ENCODE measurements at places on chromosomes 2 and 18. TPM values are rescaled to one million over a fixed set of nuclear protein-coding genes. Genes with fewer than 3 reads are reported as not detected.

DNA sequence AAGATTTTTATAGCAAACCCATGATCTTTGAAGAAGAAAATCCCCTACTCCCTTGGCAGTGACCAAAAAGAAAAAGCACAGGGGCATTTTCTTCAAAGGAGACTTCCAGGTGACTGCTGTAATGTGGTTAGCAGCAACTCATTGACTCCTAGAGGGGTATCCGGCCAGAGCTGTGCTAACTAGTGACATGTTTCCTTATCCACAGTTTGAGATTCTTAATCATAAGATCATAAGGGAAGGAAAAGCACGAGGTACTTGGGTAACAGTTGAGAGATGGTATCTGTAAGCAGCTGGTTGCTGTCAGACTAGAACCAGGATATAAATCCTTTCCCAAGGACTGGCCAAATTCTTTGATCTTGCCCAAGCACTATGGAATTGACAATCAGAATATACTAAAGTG lies 124.7 kb downstream of the MREG start:
- H3K4me1 ChIP-seq, result no peaks in the 10 kb centered on the region
- no peak for DNase-seq
- no peak overlapping the region for H3K27ac ChIP-seq
- H3K36me3 ChIP-seq, result no peaks in the 10 kb centered on the region

The PXDN gene
- 1.3 TPM for total RNA-seq

GRCh38 chr18:32049393-32050171 lies 31.0 kb downstream of the RNF125 start:
- peaks cover 39% of the 10 kb centered on the region for H3K4me1 ChIP-seq
- DNase-seq, result peak; percentile 73
- H3K4me3 ChIP-seq, result peak overlapping the region; percentile 70
- H3K27me3 ChIP-seq, result no peaks in the 10 kb centered on the region
- H3K36me3 ChIP-seq, result peaks cover 51% of the 10 kb centered on the region

DNA sequence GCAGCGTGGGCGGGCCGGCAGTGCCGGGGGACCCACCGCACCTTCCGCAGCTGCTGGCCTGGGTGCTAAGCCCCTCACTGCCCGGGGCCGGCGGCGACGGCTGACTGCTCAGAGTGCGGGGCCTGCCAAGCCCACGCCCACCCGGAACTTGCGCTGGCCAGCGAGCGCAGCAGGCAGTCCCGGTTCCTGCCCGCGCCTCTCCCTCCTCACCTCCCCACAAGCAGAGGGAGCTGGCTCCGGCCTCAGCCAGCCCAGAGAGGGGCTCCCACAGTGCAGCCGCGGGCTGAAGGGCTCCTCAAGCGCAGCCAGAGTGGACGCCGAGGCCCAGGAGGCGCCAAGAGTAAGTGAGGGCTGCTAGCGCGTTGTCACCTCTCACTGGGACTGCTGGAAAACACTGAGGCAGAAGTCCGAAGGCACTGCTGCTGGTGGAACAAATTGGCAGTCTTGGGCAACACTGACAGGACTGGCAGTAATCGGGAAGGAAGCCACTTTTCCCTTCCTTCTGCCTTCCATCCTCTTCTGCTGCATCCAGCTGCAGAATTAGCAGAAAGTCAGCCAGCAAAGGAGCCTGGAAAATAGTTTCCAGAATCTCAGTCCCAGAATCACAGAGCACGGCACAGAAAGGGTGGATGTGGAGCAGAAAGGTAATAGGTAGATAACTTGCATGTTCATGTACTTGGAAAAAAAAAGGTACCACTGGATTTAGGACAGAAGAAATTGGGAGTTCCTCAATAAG lies 179.4 kb upstream of the FN1 start:
- H3K4me1 ChIP-seq, result peaks cover 4% of the 10 kb centered on the region
- no peak for DNase-seq

DNA sequence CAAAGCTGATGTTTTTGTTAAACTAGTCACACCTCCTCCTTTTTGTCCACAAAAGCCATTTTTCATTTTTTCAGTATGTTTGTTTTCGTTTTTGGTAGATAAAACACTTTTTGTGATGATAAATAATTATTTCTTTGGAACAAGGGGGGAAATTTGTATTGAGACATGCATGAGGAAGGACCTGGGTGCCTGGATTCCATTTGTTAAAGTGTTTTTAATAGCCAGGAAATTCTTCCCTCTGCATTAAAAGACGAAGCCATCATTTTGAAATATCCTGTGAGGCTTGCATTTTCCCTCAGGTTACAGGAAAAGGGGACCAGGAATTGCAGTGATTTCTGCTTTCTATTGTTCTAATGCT lies 52.1 kb upstream of the CTLA4 start:
- no peaks in the 10 kb centered on the region for H3K27me3 ChIP-seq
- no peaks in the 10 kb centered on the region for H3K36me3 ChIP-seq
- no peak for DNase-seq
- H3K4me1 ChIP-seq, result peaks cover 41% of the 10 kb centered on the region

DNA sequence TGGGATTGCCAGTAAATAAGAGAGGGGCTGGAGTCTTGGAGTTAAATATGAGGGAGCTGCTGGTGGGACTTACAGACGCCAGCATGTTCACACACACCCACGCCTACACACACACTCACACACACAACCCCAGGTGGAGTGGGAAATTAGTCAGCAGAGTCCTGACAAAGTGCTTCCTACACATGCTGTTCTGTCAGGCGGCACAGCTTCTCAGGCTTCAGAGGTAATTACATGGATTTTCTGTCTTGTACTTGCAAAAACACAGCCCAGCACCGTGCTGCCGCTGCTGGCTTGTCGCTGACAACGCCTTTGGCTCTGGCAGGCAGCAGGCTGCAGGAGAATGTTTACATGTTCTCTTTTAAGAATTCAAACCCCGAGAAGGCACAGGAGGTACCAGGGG lies 1186.3 kb upstream of the CELF4 start:
- no peaks in the 10 kb centered on the region for H3K27me3 ChIP-seq
- peaks cover 2% of the 10 kb centered on the region for H3K4me1 ChIP-seq
- DNase-seq, result no peak
- no peaks in the 10 kb centered on the region for H3K36me3 ChIP-seq
- H3K4me3 ChIP-seq, result no peak overlapping the region

GRCh38 chr2:148812306-148812705 lies 62.7 kb upstream of the KIF5C start:
- peaks cover 17% of the 10 kb centered on the region for H3K4me1 ChIP-seq
- no peak overlapping the region for H3K4me3 ChIP-seq
- no peak overlapping the region for H3K27ac ChIP-seq
- H3K27me3 ChIP-seq, result peaks cover 23% of the 10 kb centered on the region

DNA sequence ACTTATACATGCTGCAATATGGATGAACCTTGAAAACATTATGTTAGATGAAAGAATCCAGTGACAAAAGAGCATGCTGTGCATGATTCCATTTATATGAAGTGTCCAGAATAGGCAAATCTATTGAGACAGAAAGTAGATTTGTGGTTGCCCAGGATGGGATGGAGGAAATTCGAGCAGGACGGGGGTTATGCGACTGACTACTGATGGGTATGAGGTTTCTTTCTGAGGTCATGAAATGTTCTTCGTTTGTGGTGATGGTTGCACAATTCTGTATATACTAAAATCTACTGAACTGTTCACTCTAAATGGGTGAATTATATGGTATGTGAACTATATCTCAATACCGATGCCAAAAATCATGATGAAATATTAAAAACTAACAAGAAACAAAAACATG lies 18.9 kb upstream of the MTERF4 start:
- peaks cover 7% of the 10 kb centered on the region for H3K4me1 ChIP-seq
- H3K36me3 ChIP-seq, result peaks cover 48% of the 10 kb centered on the region
- H3K27ac ChIP-seq, result peak overlapping the region; percentile 6
- no peaks in the 10 kb centered on the region for H3K27me3 ChIP-seq
